ENCODE measurements at places on chromosomes 16 and 17.

DNA sequence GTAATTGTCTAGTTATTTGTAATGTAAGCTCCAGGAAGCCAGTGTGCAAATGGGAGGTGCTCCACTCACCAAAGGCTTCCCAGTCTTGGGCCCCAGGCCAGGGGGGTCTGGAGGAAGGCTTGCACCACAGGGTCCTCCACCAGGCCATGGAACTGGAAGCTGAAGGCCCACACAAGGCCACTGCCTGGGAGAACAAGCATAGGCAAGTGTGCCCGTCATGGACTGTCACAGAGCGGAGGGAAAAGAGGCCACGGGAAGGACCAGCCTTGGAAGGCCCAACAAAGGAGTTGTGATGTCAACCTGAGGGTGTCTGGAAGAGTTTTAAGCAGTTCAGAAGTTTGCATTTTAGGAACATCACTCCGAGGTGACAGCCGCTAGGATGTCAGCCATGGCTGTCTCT is 3.0 kb upstream of the SRRM2 start:
- DNase-seq, result no peak

GRCh38 chr17:49890077-49890821 is 42.4 kb upstream of the TAC4 start:
- no peak for DNase-seq

DNA sequence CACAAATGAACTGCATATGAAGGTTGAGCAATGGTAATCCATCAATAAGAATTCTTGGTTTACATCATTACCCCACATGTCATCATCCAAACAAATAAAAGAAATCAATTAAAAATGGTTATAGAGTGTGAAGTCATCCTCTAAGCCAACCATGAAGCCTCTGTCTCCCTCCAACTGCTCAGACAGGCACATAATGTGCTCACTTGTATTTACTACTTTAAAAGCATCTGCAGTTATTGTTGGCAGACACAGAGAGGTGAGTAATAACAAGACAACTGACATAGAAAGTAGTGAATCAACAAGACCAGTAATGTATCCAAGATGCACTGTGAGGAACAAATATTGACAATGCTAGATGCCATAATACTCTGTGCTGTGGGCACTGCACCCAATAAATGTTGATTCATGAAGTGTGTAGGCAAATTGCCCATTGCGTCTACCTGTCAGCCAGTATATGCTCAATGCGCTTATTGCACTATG is 20.0 kb downstream of the ADAMTS18 start:
- DNase-seq, result no peak

- no peak for DNase-seq
These were observed 4.3 kb upstream of the TLCD2 start for GRCh38 chr17:1714427-1714979.

GRCh38 chr16:12375046-12375740 is 398.7 kb downstream of the SNX29 start:
- DNase-seq, result no peak
